Stimulated activated CD4-positive, alpha-beta T cell treated with anti-CD3 and anti-CD28 coated beads, Interleukin-15, amount 100 ng/mL, for 1 hour (primary cell): ENCODE measurements at places on chromosomes 6 and 20.

DNA sequence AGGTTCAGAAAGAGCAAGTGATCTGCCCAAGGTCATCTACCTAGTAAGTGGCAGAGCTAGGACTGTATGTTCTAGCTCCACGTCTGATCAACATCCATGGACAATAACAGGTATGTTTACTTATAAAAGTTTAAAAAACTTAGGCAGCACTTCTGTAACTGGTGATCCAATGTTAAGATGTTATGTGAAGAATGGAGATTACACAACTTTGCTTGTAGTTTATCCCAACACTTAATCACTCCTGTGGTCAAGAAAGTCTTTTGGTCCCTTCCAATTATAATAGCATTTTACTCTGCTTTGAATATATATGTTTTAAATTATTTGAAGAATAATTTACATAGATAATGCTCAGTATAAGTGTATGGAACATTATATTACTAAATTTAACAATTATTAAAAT, 4.8 kb downstream of the FBXO30 start:
- no peak for DNase-seq

- no peak for DNase-seq
These were observed 1.0 kb downstream of the SRXN1 start for GRCh38 chr20:651713-652614.

GRCh38 chr20:8720089-8720488, 348.8 kb upstream of the PLCB4 start:
- DNase-seq: no peak

GRCh38 chr6:145199961-145200360, 535.4 kb downstream of the EPM2A start:
- no peak for DNase-seq

DNA sequence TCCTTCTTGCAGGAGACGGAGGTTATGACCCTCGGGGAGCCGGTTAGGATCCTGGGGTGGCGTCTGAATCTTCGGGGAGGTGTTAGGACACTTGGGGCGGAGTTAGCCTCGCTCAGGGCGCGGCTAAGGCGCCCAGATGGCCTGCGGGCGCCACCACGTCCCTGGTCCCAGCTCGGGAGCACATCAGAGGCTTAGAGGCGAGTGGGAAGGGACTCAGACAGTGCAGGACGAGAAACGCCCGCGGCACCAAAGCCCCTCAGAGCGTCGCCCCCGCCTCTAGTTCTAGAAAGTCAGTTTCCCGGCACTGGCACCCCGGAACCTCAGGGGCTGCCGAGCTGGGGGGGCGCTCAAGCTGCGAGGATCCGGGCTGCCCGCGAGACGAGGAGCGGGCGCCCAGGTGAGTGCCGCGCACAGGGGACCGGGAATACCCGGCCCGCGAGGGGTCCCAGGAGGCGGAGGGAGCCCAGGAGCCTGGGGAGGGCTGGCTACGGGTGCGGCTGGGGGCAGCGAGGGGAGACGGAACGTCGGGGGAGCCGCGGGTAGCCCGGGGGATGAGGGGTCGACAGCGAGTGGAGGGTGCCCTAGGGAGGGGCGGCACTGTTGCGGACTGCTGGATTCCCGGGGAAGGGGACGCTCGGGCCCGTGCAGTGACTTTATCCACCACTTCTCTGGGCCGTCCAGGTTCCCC, at the start of gene HCK:
Gene HCK, plus strand, starts transcription at position 153 of the 688 bp plus-strand sequence.
- no peak for DNase-seq

- DNase-seq: no peak
These were observed 138.8 kb downstream of the HIVEP1 start for GRCh38 chr6:12150812-12151432.

GRCh38 chr6:167993831-167994230, 3.6 kb upstream of the KIF25 start:
- no peak for DNase-seq

DNA sequence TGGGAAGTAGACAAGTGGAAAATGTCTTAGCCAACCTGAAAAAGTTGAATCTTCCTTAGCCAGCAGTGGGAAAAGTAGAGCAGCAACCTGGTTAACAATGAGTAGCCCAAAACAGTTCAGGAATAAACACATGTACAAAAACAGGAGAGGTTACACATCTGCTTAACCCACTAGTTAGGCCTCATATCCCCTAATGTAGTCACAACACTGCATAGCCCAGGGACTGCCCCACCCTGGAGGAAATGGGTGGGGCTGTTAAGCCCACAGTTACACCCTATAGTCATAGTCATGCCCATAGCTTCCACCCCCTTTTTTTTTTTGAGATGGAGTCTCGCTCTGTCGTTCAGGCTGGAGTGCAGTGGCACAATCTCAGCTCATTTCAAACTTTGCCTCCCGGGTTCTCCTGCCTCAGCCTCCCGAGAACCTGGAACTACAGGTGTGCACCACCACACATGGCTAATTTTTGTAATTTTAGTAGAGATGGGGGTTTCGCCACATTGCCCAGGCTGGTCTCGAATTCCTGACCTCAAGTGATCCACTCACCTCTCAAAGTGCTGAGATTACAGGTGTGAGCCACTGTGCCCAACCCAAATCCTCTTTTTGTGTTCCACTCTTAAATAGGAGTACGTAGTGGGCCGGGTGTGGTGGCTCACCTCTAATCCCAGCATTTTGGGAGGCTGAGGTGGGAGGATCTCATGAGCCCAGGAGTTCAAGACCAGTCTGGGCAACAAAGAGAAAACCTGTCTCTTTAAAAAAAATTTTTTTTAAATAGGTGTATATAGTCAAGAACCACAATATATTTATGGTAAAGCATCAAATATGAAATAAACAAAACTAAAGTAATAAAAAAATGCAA, 24.5 kb downstream of the ILRUN start:
- peak; percentile 60 for DNase-seq

- DNase-seq: no peak
These were observed 64.2 kb downstream of the STK35 start for GRCh38 chr20:2165871-2166270.

DNA sequence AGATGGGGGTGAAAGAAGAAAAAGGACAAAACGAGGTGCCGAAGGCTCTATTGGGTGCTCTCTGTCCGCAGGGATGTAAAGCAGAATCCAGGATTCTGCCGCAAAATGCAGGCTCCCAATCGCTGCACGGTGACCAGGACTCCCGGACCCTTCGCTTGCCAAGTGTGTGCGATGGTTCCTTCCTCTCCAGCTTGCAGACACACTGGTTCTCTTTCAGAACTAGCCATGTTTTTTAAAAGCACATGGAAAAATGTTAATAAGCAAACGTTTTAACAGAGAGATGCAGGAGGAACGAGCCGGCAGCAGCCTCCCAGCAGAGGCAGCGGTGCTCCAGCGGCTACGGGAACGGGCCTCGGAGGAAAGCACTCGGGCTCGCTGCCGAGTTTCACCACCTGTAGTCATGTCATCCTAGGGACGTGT, 59.6 kb downstream of the ZNF831 start:
- no peak for DNase-seq

- DNase-seq: no peak
These were observed 22.2 kb downstream of the TNXB start for GRCh38 chr6:32086661-32087573.

- DNase-seq: peak; percentile 2
These were observed 416 bp downstream of the PTPRK start for GRCh38 chr6:128519931-128520435.

- DNase-seq: no peak
These were observed 8.9 kb downstream of the FARS2 start for GRCh38 chr6:5270093-5270680.

GRCh38 chr6:65900928-65901327, 193.9 kb upstream of the EYS start:
- no peak for DNase-seq

GRCh38 chr6:118894425-118895260, 691 bp downstream of the ASF1A start:
- peak; percentile 41 for DNase-seq

- DNase-seq: no peak
These were observed 63.5 kb downstream of the STMND1 start for GRCh38 chr6:17165383-17165782.

GRCh38 chr6:12911427-12911826, 194.9 kb downstream of the PHACTR1 start:
- DNase-seq: no peak

DNA sequence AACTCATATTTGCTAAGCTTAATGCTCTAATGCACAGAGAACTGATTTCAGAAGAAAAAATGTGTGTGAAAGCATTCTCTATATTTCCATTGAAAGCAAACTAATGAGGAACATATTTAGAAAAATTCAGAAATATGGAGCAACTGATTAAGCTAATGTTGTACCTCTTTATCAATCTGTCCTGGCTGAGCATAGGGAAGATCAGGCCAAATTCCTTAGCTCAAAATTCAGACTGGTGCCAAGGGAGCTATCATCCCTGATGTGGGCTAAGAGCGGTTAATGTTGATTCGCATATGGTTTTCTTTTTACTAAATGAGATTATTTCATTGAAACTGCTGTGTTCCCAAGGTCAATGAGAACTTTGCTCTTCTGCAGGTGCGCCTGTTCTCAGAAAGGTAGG, 93.9 kb upstream of the HS3ST5 start:
- no peak for DNase-seq

GRCh38 chr6:158653577-158654354, 3.9 kb downstream of the SYTL3 start:
- DNase-seq: peak; percentile 70

DNA sequence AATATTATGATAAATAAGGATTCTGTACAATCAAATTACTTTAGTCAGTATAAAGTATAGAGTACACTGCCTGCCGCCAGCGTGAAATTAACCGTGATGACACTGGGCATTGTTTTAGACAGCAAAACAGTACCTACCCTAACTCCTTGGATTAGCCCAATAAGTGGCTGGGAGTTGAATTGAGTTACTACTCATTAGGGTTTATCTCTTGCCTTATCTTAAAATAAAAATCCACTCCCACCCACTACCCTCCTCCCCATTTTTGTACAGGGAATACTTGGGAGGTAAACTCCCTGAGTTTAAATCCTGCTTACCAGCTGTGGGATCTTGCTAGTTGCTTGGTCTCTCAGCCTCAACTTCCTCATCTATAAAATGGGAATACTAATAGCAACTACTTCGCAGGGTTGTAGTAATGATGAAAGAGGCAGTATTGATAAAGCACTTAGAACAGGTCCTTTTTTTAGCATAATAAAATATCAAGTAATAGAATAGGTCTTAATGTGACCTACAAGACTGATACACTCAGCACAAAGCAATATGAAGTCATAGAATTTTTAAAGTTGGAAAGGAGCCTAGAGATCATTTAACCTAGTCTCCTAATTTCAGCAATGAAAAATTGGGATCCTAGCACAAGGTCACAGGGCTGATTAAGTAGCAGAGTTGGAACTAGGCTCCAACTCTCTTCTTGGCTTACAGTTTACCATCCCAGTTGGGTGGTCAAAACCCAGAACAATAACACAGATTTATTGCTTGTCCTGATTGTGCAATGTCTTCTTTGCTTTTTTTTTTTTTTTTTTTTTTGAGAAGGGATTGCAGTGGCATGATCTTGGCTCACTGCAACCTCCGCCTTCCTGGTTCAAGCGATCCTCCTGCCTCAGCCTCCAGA, 23.8 kb downstream of the PHACTR2 start:
- no peak for DNase-seq

DNA sequence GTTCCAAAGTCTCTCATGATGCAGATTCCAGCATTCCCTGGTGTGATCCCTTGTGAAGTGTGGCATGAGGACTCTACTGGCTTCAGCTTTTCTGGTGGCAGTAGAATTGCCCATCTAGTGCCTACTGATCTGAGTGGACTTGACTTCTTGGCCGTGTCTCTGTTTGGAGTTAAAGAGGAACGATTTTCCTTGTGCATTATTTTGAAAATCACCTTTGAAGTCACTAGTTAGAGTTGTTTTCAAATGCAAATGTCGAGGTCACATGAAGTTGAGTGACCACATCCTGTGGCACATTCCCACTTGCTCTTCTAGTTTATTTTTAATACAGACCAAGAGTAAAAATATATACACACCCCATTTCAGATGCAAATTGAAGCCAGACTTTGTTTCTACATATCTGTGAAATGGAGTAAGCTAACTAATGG, 270.7 kb upstream of the TAB2 start:
- no peak for DNase-seq

DNA sequence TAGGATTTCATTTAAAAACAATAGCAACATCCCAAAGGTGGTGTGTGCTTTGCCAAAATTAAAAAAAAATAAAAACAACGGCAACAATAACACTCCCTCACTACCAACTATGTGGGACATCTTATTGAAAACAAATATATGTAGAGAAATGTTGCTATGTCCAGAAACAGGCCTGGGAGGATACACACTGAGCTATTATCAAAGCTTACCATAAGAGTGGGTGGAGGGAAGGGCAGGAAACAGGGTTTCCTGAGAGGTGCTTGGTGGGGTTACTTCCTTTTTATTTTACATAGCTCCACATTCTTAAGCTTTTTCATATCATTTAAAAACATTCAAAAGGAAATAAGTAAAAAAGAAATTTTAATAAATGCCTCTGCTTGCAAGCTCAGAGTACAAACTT, 150.0 kb upstream of the RIPOR2 start:
- DNase-seq: no peak

DNA sequence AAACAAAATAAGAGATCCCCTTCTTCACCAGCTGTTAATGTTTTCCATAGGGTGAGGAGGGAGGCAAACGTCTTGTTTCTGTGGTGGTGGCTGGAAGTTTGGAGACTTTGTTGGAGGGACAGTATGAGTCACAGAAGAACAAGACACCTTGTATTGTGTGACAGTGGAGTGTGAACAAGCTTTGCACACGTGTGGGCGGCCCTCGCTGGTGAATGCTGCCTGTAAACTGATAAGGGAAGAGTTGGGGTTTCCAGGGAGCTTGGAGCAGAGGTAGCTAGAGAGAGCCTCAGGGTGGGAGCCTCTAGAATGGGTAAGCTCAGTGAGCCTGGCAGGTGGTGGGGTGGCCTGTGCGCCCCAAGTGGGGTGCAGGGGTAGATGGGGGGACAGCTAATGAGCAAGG, 78.3 kb downstream of the ZDHHC14 start:
- DNase-seq: no peak

- DNase-seq: no peak
These were observed 127.3 kb downstream of the BACH2 start for GRCh38 chr6:90169374-90169773.

DNA sequence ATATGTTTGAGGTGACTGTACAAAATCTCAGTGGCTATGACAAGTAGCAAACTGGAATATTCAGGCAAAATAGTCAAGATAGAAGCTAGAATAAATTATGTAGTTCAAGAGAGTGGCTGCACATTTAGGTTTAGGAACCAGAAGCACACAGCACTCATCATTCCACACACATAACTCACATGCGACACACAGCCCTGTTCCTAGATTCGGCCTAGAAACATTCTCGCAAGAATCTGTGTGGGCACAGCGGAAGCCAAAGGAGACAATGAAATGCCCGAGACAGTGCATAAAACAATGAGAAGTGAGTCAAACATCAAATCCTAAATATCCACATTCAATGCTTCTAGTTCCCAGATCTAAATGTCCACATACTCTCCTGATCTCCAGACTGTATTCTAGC, 9.5 kb upstream of the SUPT3H start:
- DNase-seq: no peak
